Activated CD4-positive, alpha-beta T cell treated with anti-CD3 and anti-CD28 coated beads, Interleukin-2, amount 50 U/mL, for 24 hours (primary cell): ENCODE measurements at places on chromosomes 13 and 19.

DNA sequence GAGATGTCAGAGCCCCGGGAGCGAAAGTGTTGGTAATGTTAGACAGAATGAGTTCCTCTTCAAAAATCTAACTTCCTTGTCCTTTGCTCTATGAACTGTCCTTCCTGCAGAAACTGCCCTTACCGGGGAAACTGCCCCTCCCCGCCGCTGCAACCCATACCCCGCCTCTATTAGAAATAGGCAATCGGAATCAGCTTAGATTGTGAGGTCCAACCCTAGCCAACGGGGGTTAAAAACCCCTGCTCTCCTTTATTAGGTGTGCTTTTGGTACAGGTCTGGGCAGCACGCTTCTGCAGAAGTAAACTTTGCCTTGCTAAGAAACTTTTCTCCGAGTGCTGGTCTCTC is 11.5 kb upstream of the CAPNS1 start:
- DNase-seq: no peak

- DNase-seq: no peak
Observed at GRCh38 chr13:24180750-24181377, 20.3 kb downstream of the SPATA13 start.

DNA sequence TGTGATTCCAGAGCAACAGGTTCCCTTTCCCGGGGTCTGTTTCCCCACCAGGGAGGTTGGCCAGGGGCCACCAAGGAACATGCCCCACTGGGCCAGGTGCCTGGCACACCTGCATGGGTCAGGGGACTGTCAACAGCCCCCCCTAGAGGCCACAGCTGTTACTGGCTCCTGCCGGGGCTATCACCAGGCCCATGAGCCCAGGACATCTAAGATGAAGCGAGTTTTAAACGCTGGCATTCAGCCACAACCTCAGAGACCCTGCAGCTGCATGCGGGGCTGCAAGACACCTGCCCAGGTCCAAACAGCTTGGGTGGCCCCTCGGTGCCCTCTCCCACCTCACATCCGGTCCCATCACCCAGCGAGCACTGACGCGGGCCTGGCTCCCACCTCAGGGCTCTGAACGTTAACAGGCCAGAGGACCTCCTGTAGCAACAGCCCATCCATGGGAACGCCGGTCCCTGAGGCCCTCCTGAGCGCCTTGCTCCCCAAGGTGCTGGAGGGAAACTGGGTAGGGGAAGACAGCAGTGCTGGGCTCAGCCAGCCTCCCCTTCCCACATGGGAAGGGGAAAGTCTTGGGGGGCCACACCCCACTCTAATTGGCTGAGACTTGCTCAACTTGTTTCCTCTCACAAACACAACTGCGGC is 12.0 kb downstream of the KHSRP start:
- no peak for DNase-seq

GRCh38 chr13:34179481-34179880 is 361.5 kb downstream of the RFC3 start:
- no peak for DNase-seq

DNA sequence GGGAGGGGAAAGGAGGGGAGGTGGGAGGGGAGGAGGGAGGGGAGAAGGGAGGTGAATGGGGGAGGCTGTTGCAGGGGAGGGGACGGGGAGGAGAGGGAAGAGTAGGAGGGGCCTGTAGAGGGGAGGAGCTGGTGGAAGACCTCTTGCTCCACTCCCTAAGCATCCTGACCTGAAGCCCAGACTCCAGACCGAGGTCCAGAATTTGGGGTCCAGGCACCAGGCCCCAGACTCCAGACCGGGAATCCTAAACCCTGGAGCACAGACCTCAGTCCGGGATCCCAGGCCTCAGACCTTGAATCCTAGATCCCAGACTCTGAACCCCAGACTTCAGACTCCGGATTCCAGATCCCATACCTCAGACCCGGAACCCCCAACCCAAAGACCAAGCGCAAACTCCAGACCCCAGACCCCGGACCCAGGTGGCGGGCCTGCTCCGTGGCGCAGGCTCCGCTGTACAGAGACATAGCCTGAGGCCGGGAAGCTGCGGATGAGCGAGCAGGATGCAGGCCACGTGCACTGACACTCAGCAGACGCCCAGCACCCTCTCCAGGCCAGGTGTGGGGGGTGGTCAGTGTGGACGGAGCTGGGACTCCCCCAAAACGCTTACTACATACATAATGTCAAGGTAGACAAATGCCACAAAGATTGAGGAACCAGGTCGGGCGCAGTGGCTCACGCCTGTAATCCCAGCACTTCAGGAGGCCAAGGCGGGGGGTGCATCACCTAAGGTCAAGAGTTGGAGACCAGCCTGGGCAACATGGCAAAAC is 710 bp upstream of the BTBD2 start:
- peak; percentile 39 for DNase-seq

DNA sequence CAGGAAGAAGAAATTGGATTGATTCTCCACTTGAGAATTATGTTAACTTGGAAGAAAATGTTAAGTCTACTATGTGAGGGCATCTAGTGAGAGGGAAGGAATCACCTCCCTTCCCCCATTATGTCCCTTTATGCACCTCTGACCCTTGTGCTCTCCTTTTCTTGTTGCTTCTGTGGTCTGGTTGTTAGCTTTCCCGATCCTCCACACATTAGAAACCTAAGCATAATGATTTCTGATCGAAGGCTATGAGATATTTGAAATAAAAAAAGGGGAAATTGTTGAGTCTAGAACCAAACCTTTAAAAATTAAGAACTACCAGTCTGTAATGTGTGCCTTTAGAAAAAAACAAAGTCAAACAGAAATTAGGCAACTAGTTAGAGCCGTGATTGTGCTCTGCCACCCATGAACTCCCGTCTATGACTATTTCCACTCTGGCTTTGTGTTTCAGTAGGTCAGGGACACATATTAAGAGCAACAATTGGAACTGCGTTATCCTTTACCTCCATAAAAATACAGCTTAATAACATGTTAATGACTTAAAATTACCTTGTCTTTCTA is 463 bp upstream of the GPC6 start:
- no peak for DNase-seq
